ENCODE measurements at places on chromosomes 7 and 10.

- peak; percentile 92 for DNase-seq
Measured at GRCh38 chr7:141071260-141071854, 2.5 kb upstream of the TMEM178B start.

DNA sequence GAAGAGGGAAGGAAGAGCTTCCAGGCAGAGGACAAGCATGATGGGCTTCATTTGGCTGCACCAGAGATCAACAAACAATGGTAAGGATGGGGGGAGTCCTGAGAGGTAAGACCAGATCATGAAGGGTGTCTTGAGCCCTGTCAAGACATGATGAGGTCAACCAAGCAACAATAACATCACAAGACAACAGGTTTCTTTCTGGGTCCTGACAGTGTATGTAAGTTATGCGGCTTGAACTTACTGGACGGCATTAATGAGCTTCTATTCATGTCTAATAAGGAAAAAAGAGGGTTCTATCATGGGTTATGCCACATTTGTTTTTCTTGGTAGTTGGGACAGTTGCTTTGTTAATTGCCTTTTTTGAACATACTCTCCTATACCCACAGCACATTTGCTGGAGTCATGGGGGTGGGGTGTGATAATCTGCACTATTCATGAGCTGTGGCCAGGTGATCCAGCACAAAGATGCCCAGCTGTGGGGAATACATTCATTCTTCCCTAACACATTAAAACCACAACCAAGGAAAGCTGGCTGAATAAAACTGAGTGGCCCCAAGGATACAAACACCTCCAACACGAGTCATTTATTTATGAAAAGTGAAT lies 168.8 kb upstream of the KLF14 start:
- no peak for DNase-seq

GRCh38 chr7:34406848-34407530 lies 251.0 kb upstream of the NPSR1 start:
- DNase-seq = peak; percentile 31

- no peak for DNase-seq
Measured at GRCh38 chr10:72639441-72639873, 13.6 kb upstream of the MICU1 start.

DNA sequence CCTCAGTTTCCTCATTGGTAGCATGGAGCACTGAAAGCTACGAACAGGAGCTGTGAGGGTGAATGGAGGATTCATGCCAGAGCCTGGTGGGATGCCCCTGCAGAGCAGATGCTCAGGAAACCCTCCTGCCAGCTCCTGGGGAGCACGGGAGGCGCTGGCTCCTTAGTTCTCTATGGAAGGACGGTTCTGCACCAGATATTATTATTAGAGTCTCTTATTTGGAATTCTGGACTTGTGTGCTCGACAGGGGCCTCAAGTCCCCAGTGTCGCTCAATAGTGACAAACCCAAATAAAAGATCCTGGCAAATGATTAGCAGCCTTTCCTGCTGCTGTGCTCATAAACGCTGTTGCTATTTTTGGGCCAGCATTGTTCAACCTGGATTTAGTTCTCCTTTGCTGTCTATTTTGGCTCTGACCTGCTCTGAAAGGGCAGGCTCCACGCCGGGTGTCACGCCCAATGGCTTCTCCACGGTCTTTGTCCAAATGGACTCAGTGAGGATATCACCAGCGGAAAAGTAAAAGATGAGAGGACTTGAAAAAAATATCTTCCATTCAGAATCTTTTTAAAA lies 23.0 kb upstream of the KLF6 start:
- no peak for DNase-seq

- DNase-seq = no peak
Measured at GRCh38 chr10:63286754-63287264, 153.7 kb downstream of the NRBF2 start.

GRCh38 chr10:88971221-88972061 lies 18.9 kb upstream of the ACTA2 start:
- no peak for DNase-seq

- DNase-seq = no peak
Measured at GRCh38 chr10:60968504-60968903, 24.5 kb upstream of the RHOBTB1 start.

- no peak for DNase-seq
Measured at GRCh38 chr10:133444342-133445267, 9.1 kb upstream of the SCART1 start.

DNA sequence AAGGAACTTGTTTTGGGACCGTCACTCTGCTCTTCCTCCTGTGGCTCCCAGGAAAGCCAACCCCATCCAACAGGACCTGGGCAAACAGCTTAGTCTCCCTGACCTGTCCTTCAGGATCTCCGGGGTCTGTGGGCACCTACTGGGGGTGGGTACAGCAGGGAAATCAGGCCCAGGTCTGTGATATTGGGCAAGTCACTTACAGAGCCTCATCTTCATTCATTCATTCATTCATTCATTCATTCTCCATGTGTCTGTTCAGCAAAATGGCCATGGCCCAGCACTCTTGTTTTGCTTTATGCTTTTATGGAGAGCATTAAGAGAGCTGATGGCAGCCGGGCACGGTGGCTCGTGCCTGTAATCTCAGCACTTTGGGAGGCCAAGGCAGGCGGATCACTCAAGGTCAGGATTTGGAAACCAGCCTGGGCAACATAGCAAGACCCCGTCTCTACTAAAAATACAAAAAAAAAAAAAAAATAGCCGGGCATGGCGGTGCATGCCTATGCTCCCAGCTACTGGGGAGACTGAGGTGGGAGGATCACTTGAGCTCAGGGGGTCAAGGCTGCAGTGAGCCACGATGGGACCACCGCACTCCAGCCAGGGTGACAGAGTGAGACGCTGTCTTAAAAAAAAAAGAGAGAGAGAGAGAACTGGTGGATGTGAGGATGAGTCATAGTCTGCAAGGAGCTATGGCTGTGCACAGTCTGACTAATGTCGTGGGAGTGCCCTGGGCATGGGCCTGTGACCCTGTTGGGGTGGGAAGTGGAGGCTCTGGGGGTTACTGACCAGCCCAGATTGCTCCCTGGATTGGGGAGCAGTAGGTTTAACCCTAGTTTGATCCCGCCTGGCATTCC lies 54.3 kb downstream of the CLIP2 start:
- no peak for DNase-seq

DNA sequence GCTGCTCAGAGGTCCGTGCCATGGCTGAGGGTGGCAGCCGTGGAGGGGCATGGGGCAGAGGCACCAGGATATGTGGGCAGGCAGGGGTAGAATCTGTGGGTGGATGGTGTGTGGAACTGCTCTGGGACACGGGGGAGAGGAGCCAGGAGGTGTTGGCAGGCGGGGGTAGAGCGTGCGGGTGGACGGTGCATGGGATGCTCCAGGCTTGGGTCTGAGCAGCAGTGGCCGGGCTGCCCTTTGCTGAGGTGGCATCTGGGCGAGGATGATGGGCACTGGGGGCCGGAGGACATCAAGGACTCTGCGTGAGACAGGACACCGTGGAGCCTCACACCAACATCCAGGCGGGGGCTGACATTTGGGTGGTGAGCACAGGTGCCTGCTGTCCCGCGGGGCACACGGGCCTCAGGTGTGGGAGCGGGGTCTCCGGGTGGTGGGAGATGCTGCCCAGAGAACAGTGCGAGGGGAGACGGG lies 46.2 kb downstream of the JAKMIP3 start:
- no peak for DNase-seq

GRCh38 chr7:110693344-110693743 lies 397.6 kb upstream of the LRRN3 start:
- DNase-seq = no peak

- DNase-seq = no peak
Measured at GRCh38 chr10:11454958-11455566, 156.4 kb downstream of the USP6NL start.

DNA sequence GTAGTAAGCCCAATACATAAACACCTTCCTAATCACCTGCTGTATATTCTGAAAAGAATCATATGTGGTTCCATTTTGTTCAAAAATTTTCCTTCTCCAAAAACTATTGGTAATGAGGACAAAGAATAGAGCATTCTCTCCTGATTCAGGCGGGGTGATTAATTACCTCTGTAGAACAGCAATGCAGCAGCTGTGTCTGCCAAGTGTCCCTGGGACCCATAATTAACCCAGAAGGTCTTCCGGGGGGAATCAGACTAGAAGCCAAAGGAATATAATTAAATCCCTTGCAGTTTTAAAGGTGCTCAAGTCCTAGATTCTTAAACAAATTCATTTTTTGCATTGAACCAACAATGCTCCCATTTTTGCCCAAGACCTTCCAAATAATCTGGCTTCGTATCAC lies 60.3 kb upstream of the ABLIM1 start:
- DNase-seq = no peak

DNA sequence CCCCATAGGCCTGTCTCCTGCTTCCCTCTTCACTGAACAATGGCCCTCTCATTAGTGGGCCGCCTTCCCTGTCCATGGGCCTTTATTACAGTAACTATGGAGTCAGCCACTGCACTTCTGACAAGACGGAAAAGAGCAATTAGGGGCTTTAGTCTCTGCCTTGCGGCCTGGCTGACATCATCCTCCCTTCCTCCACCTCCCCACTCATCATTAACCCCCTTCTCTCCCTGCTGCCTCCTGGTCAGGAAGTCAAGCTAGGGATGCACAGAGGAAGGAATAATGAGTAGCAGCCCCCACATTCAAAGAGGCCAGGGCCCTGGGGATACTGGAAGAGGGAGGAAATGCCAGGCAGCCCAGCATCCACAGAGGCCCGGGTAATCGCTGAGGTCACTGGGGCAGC lies 101.6 kb upstream of the PLXNA4 start:
- DNase-seq = no peak

DNA sequence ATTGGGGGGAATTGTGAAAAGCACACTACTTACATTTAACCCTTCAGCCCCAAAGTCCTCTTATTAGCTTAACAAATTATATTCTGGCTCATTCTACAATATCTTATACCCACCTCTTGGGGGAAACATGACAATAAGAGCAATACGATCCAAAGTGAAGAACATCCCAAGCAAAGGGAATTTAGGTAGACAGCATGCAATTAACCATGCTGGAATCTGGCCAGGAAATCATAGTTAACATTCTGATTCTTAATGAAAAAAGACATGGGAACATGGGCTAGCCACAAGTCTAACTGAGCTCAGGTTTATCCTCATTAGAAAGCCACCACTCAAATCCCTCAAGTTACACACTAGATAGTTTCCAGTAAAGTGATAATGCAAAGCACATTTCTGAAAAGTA lies 241.9 kb upstream of the SLC26A5 start:
- DNase-seq = peak; percentile 72

- no peak for DNase-seq
Measured at GRCh38 chr10:21520949-21521348, 4.5 kb downstream of the SKIDA1 start.

DNA sequence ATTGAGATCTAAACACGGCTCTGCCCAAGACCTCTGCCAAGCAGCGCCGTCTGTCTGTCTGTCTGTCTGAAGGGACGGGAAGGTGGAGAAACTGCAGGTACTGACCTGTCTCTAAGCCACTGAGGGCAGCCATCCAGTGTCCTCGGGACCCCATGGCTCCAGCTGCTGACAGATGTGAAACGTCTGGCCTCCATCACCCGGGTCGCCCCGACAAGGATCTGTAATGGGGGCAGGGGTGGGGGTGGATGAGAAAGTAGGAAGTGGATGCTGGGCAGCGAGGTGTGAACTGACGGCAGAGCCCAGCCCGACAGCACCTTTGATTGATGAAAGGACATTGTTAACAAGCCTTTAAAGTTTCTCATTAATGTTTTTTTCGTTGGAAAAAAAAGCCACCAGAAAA lies 193.1 kb downstream of the EBF3 start:
- DNase-seq = no peak

DNA sequence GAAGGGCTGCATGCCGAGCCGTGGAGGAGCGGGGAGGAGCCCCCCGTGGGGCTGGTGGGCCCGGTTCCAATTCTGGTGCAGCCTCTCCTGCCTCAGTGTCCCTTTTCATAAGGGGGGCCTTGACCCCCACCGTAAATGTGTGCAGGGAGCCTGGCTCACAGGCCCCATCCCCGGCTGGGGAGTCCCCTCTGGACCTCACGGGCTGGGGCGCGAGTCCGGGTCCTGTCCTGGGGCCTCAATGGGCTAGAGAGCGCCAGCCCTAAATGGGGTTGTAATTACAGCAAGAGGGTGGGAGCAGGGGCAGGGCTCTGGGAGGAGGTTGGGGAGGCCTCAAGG lies 203.0 kb downstream of the ELFN1 start:
- DNase-seq = no peak

DNA sequence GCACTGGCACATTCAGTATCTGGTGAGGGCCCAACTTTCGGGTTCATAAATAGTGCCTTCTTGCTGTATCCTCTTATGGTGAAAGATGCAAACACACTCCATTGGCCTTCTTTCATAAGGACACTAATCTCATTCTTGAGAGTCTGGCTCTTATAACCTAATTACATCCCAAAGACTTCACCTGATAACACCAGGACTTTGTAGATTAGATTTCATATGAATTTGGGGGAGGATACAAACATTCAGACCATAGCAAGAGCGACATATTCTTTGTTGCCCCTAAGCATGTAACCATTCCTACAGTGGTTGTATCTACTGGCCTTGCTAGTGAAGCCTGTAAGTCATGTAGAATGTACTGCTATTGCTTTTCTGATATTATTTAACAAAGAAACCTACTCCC lies 525.2 kb downstream of the GFRA1 start:
- no peak for DNase-seq

DNA sequence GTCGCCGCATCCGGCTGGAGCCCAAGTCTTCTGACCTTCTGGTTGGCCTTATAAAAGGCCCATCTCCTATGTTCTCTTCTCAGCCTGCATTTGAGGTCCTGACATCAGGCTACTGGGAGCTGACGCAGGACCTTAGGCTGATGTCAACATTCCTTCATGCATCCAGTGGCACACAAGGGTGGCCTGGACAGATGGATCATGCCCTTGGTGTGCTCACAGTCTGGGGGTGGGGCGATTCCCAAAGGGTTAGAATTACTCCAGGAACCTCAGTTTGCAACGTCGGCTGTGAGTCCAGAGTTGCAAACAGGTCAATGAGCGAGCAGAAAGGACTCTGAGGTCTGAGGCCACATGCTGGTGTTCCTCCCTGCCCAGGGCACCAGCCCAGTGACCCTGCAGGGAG lies 8.2 kb upstream of the CLIP2 start:
- no peak for DNase-seq

DNA sequence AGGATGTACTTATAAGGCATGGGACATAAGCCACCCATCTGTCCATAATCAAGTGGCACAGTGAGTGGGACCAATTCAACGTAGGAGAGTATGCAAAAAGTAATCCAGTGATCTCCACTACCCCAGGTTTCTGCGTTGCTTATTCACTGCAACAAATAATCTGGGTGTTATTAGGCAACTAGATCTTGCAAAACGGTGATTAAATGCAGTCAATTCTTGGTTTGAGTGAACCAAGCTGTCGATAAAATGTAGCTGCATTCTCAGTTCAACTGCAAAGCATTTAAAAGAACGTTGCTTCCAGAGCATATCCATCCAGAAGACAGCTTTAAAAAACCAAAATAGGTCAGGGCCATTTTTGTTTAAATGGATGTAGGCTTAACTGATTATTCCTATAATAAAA lies 5.0 kb downstream of the LSMEM1 start:
- no peak for DNase-seq

DNA sequence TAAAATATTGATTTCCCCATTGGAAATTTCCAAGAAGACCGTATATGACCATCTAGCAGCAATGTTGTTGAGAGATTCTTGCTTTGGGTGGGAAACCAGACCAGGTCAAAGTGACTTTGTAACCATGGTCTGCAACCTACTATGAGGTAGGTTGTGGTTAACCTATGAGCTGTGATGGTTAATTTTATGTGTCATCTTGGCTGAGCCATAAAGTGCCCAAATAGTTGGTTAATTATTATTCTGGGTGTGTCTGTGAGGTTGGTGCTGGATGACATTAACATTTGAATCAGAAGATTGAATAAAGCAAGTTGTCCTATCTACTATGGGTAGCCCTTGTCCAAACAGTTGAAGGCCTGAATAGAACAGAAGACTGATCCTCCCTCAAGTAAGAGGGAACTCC lies 18.3 kb upstream of the RALA start:
- DNase-seq = no peak
